ENCODE measurements at places on chromosomes 7 and 10. TPM values are rescaled to one million over a fixed set of nuclear protein-coding genes. Genes with fewer than 3 reads are reported as not detected.

The HABP2 gene
- not detected for total RNA-seq

The TMEM273 gene
- 0.83 TPM for total RNA-seq

The ITPRIP gene
- total RNA-seq, result 16.0 TPM

The ZEB1 gene
- 65.3 TPM for total RNA-seq

The FANK1 gene
- total RNA-seq, result 0.96 TPM

The GSAP gene
- 23.7 TPM for total RNA-seq

The STEAP2 gene
- total RNA-seq, result not detected

The MSS51 gene
- total RNA-seq, result 5.9 TPM

The DNAJB9 gene
- total RNA-seq, result 19.9 TPM

The PNLIP gene
- not detected for total RNA-seq

- no peak for DNase-seq
Measured at GRCh38 chr7:99456288-99456687, 9.7 kb downstream of the ATP5MF start.

DNA sequence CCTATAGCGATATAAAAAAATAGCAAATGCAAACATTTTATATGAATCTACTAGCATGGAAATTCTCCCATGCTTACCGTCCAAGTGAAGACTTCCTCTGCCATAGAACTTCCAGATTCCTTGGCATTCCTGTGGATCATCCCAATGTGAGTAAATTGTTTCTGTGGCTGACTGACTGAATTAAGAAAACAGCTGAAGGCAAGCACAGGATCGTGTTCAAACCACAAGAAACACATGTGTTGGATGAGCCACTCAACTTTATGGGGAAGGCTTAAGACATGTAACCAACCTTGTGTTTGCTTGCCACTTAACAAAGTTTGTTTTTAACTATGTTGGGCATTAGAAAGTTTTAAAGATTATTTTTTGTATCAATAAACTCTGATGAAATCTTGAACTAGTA, 2.6 kb upstream of the MYPN start:
- DNase-seq, result no peak

DNA sequence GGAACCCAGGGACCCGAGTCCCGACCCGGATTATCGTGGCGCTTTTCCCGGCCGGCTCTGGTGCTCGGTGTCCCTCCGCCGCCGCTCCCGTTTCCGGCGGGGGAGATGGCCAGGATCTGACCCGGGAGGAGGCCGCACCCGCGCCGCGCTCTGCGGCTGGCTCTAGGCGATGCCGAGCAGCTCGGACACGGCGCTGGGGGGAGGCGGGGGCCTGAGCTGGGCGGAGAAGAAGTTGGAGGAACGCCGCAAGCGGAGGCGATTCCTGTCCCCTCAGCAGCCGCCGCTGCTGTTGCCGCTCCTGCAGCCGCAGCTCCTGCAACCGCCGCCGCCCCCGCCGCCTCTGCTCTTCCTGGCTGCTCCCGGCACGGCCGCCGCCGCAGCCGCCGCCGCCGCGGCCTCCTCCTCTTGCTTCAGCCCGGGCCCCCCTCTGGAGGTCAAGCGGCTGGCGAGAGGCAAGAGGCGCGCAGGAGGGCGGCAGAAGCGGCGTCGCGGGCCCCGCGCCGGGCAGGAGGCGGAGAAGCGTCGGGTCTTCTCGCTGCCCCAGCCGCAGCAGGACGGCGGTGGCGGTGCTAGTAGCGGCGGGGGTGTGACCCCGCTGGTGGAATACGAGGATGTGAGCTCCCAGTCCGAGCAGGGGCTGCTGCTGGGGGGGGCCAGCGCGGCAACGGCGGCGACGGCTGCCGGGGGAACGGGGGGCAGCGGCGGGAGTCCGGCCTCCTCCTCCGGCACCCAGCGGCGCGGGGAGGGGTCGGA, 593 bp downstream of the CDK13 start:
- DNase-seq, result peak; percentile 49

DNA sequence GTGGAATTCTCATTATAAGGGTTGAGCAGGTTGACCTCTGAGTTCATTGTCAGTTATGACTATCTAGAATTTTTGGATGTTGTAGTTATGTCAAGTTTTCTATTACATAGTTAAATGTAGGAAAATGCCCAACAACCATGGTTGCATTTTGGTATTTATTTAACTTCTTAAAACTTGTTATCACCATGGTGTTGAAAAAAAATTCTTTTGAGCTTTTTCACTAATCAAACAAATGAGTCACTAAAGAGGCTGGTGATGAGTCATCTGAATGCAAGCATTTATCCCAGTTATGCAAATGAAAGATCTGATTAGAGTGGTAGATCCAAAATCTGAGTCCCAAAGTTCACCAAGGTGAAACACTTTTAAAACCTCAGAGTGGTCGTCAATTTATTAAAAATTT, 624.7 kb upstream of the IGFBP3 start:
- DNase-seq, result no peak

DNA sequence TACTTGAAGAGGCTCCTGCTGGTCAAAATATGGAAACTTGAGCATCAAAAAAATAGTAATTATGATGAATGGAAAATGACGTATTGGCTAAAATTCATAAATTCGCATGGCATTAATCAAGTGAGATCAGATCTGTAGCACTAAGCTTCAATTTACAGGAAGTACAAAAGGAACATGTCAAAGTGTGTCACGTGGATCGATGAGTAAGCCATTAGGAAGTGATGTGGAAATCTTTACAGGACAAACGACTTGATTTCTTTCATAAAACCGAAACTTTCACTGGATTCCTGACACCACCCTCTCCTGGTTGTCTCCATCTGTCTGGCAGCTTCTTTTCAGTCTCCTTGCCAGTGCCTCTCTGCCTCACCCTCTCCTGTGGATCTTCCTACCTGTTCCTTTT, 25.8 kb downstream of the AKR1C8 start:
- no peak for DNase-seq

GRCh38 chr7:149278396-149278795, 16.4 kb downstream of the ZNF783 start:
- no peak for DNase-seq

DNA sequence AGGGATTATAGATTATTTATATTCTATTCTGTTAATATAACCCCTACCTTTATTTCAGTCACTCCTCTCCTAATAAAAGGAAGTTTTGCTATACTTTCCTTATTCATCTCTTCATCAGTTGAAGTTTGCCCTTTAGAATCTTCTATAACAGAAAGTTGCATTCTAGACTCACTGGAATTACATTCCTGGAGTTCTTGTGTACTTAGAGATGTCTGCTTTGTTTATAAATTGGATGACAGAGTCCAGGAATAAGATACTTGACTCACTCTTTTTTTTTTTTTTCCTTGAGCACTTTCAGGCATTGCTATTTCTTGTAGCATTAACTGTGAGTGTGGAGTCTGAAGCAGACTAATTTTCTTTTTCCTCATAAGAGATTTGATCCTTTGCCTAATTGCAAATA, 640.8 kb downstream of the XPNPEP1 start:
- DNase-seq, result no peak

- peak; percentile 77 for DNase-seq
Measured at GRCh38 chr7:155644178-155644970, at the start of gene RBM33. RBM33 (plus strand) TSS chr7:155644661; CDS start chr7:155644877, 216 bp downstream.

GRCh38 chr10:94343151-94343550, 19.6 kb downstream of the NOC3L start:
- no peak for DNase-seq

DNA sequence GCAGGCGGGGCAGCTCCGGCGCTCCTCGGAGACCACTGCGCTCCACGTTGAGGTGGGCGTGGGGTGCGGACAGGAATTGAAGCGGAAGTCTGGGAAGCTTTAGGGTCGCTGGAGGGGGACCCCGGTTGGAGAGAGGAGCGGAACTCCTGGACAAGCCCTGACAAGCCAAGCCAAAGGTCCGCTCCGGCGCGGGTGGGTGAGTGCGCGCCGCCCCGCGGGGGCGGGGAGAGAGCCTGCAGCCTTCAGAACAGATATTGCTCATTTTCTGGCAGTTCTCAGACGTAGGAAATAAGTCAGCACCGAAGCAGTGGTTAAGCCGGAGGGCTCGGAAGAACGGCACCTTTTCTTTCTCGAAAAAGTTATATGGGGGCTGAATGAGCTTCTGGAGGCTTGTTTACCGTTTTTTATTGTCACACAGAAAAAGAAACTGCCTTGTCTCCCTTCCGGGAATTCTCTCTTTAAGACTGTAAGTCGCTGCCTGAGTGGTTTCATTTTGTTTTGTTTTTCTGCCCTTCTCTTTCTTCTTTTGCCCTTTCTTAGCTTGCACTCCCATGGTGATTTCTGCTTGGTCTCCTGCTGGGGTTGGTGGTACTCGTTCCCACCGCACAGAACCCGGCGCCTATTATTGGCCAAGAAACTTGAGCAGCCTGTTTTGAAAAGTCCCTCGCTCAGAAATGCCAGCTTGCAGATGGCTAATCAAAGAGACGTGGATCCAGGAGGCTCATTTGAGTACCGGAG, 732 bp downstream of the FAS start:
- peak; percentile 57 for DNase-seq

- no peak for DNase-seq
Measured at GRCh38 chr10:4058514-4059029, 273.6 kb upstream of the KLF6 start.

DNA sequence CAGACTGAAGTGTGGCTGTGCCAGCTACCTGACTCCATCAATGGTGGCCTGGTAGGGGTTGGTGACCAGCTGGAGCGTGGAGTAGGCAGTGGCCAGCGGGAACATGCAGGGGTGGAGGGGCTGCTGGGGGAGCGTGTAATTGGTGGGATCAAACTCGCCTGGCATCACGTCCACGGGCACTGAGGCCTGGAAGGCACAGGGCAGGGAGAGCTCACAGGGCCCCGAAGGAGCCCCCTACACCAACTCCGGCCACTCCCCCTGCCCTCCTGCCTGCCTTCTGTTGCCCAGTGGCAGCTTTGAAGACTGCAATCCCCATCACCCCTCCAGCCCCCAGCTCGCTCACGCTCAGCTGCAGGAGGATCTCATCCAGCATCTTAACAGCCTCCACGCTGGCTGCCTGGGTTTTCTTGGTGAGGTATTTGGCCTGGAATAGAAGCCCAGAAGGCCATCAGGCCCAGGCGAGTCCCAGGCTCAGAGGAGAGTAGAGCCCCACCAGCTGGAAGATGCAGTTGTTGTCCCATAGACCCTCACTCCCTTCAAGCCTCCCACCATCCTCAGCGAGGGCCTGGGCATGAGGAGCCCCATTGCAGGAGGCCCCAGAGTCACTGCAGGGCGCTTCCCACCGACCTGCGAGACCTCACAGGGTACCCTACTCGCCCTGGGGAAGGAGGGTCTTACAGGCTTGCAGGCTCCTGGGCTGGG, 7.1 kb downstream of the POLD2 start:
- no peak for DNase-seq

GRCh38 chr10:72847681-72848080, 45.9 kb upstream of the OIT3 start:
- no peak for DNase-seq

- DNase-seq, result no peak
Measured at GRCh38 chr7:94183891-94184290, 179.7 kb upstream of the BET1 start.

DNA sequence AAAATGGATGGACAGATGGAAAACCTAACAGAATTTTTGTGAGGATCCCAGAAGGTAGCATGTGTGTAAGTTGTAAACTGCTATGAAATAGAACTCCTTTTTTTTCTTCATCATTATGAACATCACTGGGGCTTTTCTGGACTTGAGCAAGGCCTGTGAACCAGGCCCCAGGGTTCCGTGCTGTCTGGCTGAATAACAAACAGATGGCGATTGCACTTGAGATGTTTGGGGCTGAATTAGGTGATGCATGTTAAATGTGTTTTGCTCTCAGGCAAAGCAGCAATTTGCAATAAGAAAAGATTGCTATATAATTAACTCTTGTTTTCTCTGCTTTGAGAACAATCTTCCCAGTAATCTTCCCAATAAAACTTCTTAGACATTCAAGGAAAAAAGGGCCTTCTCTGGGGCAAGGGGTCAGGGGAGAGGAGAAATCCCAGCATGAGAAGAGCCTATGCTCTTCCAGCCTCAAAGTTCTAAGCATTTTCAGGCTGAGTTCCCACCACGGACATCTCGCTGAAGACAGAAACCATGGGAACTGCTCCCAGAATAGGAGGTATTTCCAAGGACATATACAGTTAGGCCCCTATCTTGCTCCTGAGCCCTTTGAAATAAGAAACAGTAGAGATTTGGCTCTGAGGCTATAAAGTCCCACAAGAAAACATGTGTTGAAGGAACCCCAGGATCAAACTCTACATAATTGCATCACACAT, 98.7 kb downstream of the ITIH5 start:
- no peak for DNase-seq

GRCh38 chr7:122602800-122603199, 96.1 kb downstream of the RNF133 start:
- no peak for DNase-seq

GRCh38 chr10:46240684-46241565, 45.9 kb upstream of the ANTXRL start:
- no peak for DNase-seq

GRCh38 chr7:29019896-29020295, 61.8 kb upstream of the TRIL start:
- no peak for DNase-seq

DNA sequence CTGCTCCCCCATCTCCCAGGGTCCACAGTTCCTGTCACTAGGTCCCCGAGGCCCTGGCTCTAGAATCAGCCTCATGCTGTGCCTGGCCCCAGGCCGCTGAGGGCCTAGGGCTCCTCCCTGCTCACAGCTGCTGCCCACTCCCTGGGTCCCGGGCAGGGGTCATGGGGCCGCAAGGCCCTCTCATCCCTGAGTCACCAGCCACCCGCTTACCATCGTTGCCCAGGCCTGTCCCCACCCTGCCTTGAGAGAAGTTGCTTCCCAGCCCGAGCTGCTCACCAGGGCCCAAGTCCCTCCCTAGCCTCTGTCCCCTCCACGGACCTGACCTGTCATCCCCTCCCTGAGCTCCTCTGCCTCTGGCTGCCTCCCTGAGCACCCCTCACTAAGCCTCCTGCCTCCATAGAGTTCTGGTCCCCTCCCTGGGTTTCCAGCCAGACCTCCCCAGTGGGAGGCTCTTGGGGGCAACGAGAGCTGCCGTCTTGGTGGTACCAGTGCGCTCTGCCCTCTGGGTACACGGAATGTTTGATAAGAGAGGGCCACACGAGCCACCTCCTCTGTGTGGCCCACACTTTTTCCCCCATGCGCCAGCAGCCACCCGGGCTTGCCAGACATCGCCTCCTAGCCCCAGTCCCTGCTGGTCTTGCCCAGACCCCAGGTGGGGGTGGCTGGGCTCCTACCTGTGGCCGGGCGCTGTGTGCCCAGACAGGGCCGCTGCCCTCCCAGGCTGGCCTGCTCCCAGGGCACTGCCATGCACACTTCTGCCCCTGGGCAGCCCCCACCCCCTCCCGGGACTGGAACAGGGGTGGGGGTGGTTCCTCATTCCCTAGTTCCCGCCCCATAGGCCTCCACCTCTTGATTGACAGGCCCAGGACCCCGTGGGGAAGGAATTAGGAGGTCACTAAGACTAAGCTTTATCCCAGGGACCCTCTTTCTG, 21.3 kb downstream of the MLXIPL start:
- DNase-seq, result no peak

DNA sequence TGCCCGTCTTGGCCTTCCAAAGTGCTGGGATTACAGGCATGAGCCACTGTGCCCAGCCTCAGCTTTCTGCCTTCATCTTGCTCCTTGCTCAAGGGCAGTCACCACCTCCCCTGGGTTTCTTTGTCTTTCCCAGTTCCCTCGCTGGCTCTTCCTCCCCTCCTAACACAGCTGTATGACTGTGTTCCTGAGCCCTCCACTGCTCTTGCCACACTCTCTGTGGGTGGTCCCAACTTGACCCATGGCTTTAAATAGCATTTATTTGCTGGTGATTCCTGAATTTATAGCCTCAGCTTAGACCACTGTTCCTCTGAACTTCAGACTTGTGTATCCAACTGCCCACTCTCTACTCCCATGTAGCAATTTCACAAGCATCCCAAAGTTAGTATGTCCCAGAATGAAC, 181.3 kb downstream of the BAMBI start:
- no peak for DNase-seq

All from naive thymus-derived CD8-positive, alpha-beta T cell (primary cell).